Uterus (tissue), 4 donors: ENCODE measurements at places on chromosomes 4 and X. TPM values are rescaled to one million over a fixed set of nuclear protein-coding genes. Genes with fewer than 3 reads are reported as not detected.

GRCh38 chrX:149717803-149718202 is 5.9 kb downstream of the MAGEA11 start:
- H3K27me3 ChIP-seq, result no peaks in the 10 kb centered on the region
- no peak overlapping the region for H3K27ac ChIP-seq
- H3K4me1 ChIP-seq, result no peaks in the 10 kb centered on the region
- H3K4me3 ChIP-seq, result no peak overlapping the region
- no peaks in the 10 kb centered on the region for H3K36me3 ChIP-seq

FGF16 gene
- total RNA-seq, result not detected

DNA sequence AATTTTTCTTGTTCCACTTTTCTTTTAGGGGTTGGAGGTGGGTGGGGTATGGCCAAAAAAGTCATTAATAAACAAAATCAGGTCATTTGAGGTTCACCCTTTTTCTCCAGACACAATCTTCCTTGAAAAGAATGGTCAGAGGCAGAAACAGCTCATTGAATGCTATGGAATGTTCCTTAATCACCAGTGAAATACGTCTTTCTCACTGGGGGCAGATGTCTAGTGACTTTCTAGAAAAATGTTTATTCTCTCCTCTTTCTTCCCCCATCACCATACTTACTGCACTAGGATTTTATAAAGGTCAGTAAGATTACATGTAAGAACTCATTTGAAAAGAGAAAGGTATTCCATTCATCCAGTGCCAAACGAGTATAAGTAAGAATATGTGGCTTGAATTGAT is 44.5 kb downstream of the MGST2 start:
- no peaks in the 10 kb centered on the region for H3K4me1 ChIP-seq
- no peak for DNase-seq
- no peak overlapping the region for H3K27ac ChIP-seq

GRCh38 chr4:77629885-77630284 is 24.3 kb downstream of the CXCL13 start:
- no peaks in the 10 kb centered on the region for H3K4me1 ChIP-seq
- H3K36me3 ChIP-seq, result no peaks in the 10 kb centered on the region

GRCh38 chr4:76570141-76570973 is 135.3 kb downstream of the SHROOM3 start:
- H3K4me3 ChIP-seq, result no peak overlapping the region
- H3K27me3 ChIP-seq, result no peaks in the 10 kb centered on the region
- H3K4me1 ChIP-seq, result no peaks in the 10 kb centered on the region
- DNase-seq, result no peak
- H3K36me3 ChIP-seq, result no peaks in the 10 kb centered on the region

GC gene
- not detected for total RNA-seq

DNA sequence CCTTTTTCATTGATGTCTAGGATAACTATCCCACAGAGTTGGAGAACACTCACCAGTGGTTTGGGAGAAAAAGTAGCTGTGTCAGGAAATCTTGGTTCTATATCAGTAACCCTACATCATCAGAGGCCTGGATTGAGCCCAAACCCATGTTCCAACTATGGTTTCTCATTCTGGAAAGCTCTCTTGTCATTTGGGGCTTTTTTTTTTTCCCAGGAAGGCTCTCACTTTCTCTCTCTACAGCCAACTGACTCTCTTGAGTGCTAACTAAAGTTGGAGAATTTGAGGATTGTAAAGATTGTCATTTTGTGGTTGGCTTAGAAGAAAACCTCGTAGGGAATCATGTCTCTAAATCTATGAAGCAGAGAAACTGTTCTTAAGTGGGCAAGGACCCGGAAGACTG is 228.2 kb upstream of the DIPK2B start:
- DNase-seq, result no peak
- H3K4me1 ChIP-seq, result no peaks in the 10 kb centered on the region
- H3K27ac ChIP-seq, result no peak overlapping the region
- H3K4me3 ChIP-seq, result no peak overlapping the region
- H3K27me3 ChIP-seq, result no peaks in the 10 kb centered on the region

- no peak for DNase-seq
- no peak overlapping the region for H3K4me3 ChIP-seq
- no peaks in the 10 kb centered on the region for H3K36me3 ChIP-seq
- no peak overlapping the region for H3K27ac ChIP-seq
- H3K27me3 ChIP-seq, result no peaks in the 10 kb centered on the region
- no peaks in the 10 kb centered on the region for H3K4me1 ChIP-seq
These were observed 1854.6 kb downstream of the PCDH7 start for GRCh38 chr4:32574803-32575202.

RLIM gene
- 26.5 TPM for total RNA-seq

DNA sequence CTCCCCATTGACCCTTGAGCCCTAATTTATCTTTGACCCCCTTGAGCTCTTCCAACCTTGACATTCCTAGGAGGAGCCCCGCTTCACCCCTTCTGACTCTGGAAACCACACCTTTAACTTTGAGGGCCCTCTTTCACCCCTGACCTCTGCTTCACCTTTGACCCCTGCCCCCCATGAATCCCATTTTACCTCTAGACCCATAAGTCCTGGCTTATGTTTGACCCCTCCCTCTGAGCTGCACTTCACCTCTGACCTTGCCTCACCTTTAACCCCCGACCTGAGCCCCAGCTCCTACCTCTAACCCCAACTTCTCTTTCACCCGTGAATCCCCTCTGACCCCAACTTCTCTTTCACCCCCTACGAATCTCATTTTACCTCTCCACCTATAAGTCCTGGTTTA is 169.7 kb downstream of the THOC2 start:
- H3K4me3 ChIP-seq, result no peak overlapping the region
- no peak overlapping the region for H3K27ac ChIP-seq
- no peaks in the 10 kb centered on the region for H3K36me3 ChIP-seq
- no peaks in the 10 kb centered on the region for H3K4me1 ChIP-seq
- DNase-seq, result no peak
- H3K27me3 ChIP-seq, result no peaks in the 10 kb centered on the region

- H3K36me3 ChIP-seq, result no peaks in the 10 kb centered on the region
- no peak for DNase-seq
- no peaks in the 10 kb centered on the region for H3K4me1 ChIP-seq
- peak overlapping the region; percentile 83 for H3K27ac ChIP-seq
These were observed 787 bp upstream of the TMSB15A start for GRCh38 chrX:102517326-102517725.

- no peak for DNase-seq
- H3K36me3 ChIP-seq, result no peaks in the 10 kb centered on the region
- H3K4me1 ChIP-seq, result no peaks in the 10 kb centered on the region
- no peak overlapping the region for H3K4me3 ChIP-seq
These were observed 61.6 kb upstream of the PRPS1 start for GRCh38 chrX:107566604-107567262.

DNA sequence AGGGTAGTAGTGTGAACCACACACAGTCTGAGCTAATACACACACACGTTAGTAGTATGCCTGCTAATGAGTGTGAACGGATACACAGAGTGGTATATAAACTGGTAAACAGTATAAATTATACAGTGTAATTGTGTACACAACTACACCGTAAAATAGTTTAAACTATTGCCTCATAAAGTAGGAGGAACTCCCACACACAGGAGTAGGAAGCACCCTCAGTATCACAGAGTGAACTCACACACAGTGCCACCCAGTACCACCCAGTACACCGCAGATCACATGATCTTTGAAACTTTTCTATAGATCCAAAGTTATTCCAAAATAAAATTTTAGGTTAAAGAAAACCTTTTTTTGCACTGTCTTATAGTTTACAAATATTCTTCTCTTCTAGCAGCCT is 275.1 kb downstream of the ADGRA3 start:
- H3K4me3 ChIP-seq, result no peak overlapping the region
- DNase-seq, result no peak
- no peaks in the 10 kb centered on the region for H3K36me3 ChIP-seq
- H3K27ac ChIP-seq, result no peak overlapping the region

DNA sequence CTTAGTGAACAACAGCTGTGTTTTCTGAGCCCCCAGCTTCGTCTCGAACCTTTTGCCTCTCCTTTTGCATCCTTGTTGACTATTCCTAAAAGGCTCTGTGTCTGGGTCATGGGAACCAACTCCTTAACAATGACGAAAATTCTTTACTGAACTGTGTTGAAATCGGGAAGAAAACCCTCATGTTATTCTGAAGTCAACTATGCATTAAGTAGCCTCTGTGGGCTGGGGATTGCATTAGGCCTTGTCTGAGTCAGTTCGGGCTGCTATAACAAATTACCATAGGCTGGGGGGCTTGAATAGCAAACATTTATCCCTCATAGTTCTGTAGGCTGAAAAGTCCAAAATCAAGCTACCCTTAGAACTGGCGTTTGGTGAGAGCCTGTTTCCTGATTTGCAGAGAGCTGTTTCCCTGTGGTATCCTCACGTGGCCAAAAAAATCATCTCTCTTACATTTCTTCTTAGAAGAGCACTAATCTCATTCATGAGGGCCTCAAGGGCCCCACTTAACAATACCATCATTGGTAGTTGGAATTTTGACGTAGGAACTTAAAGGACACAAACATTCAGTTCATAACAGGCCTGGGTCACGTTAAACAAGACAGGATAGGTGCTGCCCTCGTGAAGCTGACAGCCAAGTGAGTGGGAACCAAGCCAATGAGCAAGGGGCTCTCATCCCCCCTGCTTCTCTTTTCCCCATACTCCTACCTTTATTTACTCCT is 75.9 kb downstream of the CLNK start:
- no peaks in the 10 kb centered on the region for H3K27me3 ChIP-seq
- no peak overlapping the region for H3K4me3 ChIP-seq
- no peaks in the 10 kb centered on the region for H3K36me3 ChIP-seq
- H3K4me1 ChIP-seq, result no peaks in the 10 kb centered on the region
- H3K27ac ChIP-seq, result no peak overlapping the region

DNA sequence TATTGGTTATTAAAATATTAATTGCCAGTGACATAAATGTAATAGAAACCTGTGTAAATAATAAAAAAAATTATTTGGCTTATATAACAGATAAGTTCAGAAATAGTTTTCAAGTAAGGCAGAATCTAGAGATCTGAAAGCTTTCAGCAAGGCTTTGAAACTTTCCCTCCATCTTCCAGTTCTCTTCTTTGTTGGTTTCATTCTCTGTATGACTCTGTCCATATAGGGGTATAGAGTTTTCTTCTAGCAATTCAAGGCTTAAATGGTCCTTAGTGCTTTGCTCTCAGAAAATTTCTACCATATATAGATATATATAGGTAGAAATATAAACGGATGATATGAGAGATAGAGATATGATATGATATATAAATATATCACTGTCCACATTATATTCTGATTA is 160.5 kb upstream of the GABRA2 start:
- H3K4me3 ChIP-seq, result no peak overlapping the region
- H3K4me1 ChIP-seq, result no peaks in the 10 kb centered on the region
- H3K36me3 ChIP-seq, result no peaks in the 10 kb centered on the region
- no peak overlapping the region for H3K27ac ChIP-seq

AKAP4 gene
- not detected for total RNA-seq

GRCh38 chrX:2549876-2550275 is 49.1 kb upstream of the DHRSX start:
- no peak overlapping the region for H3K27ac ChIP-seq
- no peak overlapping the region for H3K4me3 ChIP-seq
- H3K36me3 ChIP-seq, result no peaks in the 10 kb centered on the region
- no peaks in the 10 kb centered on the region for H3K27me3 ChIP-seq
- no peak for DNase-seq

GRCh38 chr4:94757192-94758140 is at the start of gene BMPR1B:
BMPR1B (plus strand) TSS chr4:94757955; CDS start chr4:95104425, 346,470 bp downstream.
- peaks cover 17% of the 10 kb centered on the region for H3K27me3 ChIP-seq
- H3K4me1 ChIP-seq, result no peaks in the 10 kb centered on the region
- no peak within 1 kb of the TSS for H3K27ac ChIP-seq
- H3K4me3 ChIP-seq, result peak within 1 kb of the TSS; percentile 17
- H3K36me3 ChIP-seq, result no peaks in the 10 kb centered on the region
